ENCODE measurements at places on chromosomes 12 and 14.

GRCh38 chr12:60693019-60693626 is 1097.3 kb downstream of the SLC16A7 start:
- DNase-seq: no peak

GRCh38 chr14:85528080-85528896 is 1.7 kb upstream of the FLRT2 start:
- DNase-seq: no peak

DNA sequence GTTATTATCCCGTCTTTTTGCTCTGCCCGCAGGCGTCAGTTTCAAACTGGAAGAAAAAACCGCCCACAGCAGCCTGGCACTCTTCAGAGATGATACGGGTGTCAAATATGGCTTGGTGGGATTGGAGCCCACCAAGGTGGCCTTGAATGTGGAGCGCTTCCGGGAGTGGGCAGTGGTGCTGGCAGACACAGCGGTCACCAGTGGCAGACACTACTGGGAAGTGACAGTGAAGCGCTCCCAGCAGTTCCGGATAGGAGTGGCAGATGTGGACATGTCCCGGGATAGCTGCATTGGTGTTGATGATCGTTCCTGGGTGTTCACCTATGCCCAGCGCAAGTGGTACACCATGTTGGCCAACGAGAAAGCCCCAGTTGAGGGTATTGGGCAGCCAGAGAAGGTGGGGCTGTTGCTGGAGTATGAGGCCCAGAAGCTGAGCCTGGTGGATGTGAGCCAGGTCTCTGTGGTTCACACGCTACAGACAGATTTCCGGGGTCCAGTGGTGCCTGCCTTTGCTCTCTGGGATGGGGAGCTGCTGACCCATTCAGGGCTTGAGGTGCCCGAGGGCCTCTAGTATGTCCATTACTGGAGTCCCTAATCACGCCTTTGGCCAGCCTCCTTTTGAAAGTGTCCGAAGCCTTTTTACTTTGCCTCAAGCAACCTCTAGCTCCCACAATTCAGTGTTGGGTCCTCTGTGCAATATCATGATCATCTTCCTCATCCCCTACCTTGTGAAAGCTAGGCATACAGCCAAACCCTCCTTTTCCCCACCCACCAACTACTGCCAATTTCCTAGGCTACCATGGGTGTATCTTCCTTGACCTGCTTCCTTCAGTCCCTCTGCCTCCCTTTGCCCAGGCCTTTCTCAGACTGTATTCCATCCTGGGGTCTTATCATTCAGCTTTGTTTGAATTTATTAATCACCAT is 891 bp downstream of the SPRYD4 start:
- peak; percentile 78 for DNase-seq

- peak; percentile 16 for DNase-seq
Observed at GRCh38 chr12:62785941-62786559, 148.9 kb downstream of the PPM1H start.

DNA sequence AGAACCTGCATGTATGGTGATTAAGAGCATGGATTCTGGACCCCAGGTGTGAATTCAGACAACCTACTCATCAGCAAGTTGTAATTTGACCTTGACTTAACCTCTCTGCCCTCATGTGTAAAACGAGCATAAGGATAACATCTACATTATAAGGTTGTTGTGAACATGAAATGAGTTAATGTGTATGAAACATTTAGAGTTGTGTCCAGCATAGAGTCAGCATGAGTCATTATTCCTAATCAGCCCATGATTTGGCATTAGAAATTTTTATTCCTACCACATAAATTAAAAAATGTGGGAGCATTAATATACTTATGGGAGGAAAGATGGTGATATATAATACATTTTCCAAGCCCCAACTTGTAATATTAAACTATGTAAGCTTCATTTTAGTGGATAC is 95.9 kb upstream of the DDHD1 start:
- no peak for DNase-seq
